ENCODE measurements at places on chromosomes 1 and 21.

DNA sequence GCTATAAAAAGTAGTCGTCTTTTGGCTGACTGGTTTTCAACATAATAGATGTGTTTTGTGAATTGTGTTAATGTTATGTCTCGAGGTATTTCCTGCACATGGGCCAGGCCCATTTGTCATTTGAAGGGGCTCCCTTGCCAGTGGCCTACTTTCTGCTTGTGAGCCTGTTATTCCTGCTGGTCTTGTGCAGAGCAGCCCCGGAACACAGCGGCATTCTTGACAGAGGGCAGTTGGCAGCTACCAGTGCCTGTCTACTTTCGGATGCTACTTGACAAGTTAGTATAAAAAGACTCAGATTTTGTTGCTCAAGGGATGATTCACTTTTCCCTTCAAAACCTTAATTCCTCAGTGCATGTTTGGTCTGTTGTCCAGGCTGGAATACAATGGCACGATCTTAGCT lies 28.5 kb downstream of the PGM1 start:
- no peak for DNase-seq

GRCh38 chr1:228073857-228074545 lies 8.5 kb upstream of the ARF1 start:
- no peak for DNase-seq

DNA sequence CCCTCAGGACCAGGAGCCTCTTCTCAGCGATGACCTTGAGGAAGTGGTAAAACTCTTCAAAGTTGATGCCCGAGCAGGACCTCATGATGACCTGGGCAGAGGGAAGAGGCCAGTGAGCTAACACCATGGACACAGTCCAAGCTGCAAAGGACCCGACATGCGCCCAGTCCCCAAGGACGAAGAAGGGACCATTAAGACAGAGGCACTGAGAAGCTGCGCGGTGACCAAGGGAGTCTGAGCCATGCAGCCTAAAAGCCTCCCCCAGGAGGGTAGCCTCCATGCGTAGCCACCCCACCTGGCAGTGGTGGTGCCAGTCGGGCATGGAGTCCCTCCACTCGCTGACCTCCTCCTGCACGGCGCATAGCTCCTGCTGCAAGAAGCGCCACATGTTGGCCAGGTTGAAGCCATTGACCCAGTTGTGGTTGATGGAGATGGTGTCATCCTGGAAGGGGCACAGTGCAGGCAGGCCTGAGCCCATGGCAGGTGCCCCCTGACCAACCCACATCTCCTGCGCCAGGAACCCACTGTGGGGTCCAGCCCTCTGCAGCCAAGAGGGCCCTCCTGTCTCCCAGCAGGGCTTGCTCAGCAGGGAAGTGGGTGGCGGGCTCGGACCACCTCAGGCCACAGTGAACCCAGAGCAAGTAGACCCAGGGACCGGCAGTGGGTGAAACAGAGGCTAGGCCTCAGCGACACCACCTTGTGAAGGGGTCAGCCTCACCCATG lies 2.4 kb downstream of the JMJD4 start:
- no peak for DNase-seq

- DNase-seq, result no peak
Measured at GRCh38 chr1:21338573-21339355, 48.5 kb upstream of the ECE1 start.

DNA sequence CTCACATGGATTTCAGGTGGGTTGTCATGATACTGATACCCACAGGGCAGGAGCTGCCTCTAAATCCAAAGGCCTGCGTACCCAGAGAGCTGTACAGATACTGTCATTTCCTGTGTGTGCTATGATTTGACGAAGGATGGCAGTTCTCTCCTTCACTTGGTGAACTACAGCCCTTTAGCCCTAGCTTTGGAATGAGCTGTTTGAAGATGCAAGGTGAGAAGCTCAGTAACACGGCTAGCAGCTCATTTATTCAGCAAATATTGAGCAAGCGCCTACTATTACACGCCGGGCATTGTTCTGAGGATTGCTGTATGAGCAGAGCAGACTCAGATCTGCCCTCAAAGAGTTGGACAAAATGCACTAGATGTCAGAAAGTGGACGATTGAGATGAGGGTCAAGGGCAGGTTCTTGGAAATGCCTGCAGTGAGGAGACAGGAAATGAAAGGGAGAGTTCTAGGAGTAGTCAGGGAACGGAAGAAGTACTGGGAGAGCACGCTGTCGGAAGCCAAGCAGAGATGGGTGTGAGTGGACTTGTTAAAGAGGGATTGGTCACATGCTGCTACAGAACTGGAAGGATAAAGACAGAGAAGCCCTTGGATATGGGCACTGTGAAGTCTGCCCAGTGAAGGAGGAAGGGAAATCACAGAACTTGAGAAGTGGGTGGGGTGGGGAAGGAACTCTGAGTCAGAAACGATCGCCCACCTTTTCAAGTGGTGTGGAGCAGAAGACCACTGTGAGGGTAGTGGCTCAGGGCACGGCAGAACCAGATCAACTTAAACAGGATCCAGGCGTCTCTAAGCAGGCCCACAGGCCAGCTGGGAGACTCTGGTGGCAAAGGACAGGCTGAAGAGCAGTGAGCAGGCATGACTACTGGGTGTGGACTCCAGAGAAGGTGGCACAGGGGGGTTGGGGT lies 7.1 kb downstream of the PTGFRN start:
- no peak for DNase-seq

- no peak for DNase-seq
Measured at GRCh38 chr1:52970149-52970548, 43.1 kb downstream of the SCP2 start.

DNA sequence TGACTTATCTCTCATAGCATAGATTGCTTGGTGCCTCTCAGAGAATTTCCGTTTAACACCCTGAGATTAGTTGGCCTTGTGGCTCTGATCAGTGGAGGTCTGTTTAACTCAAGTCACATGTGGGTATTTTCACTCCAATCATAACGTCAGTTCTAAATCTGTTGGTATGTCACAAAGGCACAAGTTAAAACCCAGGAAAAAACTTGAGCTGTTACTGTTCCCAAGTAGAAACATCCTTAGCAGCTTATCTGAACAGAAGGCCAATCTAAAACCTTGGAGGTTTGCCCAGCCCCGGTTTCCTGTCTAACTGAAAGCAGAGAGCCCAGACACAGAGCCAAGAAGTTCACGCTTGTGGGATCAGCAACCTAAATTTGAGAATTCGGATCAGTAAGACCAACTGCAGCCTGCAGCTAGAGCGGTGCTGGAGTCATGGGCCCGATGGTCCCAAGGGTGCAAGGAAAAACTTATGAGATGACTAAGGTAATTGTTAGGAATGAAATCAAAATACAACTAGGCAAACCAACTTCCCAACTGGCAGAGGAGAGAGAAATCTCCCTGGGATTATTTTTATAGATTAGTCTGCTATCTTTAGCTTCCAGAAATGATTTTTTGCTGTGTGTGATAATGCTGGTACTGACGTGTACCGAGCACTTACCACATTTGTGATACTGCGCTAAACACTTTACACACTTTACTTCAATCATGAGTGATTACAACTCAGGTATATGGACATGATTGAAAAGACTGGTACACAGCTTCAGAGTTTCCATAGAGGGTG lies 90.2 kb upstream of the C1orf21 start:
- no peak for DNase-seq

GRCh38 chr1:229759037-229759435 lies 133.0 kb downstream of the URB2 start:
- DNase-seq, result no peak

All from T-helper 17 cell (primary cell).